RCC 7860 (cell line): ENCODE measurements at places on chromosomes 6 and 20.

GRCh38 chr6:42520786-42521607 is 42.8 kb upstream of the UBR2 start:
- peak; percentile 31 for DNase-seq

- DNase-seq: peak; percentile 40
These were observed 17.6 kb upstream of the SNAI1 start for GRCh38 chr20:49964964-49965780.

DNA sequence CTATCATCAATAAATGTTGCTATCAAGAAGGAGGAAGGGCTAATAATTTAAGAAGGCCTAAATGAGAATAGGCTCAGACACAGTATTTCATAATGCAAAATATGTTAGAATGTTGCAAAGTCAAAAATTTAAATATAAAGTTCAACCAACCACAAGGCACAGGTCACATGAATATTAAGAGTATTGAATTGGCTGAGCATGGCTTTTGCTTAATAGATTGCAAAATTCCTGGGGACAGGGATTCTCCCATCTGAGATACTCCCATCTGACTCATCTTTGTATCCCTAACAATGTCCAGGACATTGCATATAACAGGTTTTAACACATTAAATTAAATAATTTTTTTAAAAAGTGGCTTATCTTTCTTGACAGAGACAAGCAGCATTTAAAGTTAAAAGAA is 32.9 kb upstream of the UTRN start:
- no peak for DNase-seq

- no peak for DNase-seq
These were observed 30.3 kb upstream of the MOCS1 start for GRCh38 chr6:39964530-39964929.

GRCh38 chr6:34204693-34205092 is 32.0 kb upstream of the HMGA1 start:
- no peak for DNase-seq

DNA sequence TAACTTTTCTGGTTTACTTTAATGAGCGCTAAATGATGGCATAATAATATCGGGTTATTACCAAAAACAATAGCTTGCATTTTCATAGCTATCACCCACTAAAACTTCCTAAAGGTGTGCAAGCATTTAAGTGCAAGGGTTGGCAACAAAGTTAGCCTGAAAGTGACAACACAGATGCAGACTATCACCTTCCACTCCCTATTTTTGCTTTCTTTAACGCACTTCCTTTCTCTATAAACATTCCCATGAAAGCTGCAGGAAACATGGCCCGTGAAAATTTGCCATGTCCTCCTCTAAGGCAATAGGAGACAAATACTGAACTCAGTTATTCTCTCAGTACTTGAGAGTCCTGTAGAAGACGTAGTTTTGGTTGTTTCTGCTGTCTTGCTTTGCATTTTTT is 2.7 kb downstream of the MYCT1 start:
- no peak for DNase-seq

GRCh38 chr6:15741405-15741804 is 78.6 kb upstream of the DTNBP1 start:
- DNase-seq: no peak

DNA sequence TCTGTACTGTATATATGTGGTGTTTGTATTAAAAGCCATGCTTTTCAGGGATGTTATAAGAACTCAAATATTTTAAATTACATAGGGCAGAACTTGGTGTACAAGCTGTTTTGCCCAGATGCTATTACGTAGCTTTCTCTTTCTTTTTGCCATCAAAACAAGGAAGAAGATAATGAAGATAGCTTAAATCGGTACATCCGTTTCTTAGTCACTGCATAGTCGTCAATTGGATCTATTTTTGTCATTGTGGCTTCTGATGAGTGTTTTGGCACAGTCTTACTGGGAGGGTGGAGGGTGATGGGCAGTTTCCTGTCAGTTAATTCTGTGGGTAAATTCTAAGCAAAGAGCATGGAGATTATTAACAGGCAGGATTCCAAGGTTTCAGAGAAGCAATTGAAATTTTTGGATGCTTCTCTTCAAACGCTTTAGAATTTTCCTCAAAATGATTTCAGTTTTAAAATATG is 649.1 kb upstream of the GJE1 start:
- peak; percentile 89 for DNase-seq

DNA sequence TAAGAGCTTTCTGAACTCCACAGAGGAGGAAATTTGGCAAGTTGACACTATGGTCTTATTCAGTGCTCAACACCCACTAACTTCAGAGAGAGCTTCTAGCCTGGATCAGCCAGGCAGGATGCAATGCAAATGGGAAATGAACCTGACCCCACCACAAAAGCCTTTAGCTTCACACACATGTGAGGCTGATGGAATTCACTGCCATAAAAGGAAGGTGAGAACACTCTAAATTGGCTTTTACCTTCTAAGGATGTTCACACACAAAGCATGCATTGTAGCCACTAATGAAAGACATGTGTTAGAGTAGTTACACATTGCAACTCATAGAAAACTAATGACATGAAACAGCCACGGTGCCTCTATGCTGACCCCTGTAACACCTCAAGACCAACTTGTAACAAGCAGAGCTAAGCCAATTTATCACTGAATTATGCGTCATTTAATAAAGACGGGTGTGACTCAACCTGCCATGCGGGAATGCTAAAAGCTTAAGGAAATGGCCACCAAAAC is 262.1 kb downstream of the HACE1 start:
- no peak for DNase-seq

DNA sequence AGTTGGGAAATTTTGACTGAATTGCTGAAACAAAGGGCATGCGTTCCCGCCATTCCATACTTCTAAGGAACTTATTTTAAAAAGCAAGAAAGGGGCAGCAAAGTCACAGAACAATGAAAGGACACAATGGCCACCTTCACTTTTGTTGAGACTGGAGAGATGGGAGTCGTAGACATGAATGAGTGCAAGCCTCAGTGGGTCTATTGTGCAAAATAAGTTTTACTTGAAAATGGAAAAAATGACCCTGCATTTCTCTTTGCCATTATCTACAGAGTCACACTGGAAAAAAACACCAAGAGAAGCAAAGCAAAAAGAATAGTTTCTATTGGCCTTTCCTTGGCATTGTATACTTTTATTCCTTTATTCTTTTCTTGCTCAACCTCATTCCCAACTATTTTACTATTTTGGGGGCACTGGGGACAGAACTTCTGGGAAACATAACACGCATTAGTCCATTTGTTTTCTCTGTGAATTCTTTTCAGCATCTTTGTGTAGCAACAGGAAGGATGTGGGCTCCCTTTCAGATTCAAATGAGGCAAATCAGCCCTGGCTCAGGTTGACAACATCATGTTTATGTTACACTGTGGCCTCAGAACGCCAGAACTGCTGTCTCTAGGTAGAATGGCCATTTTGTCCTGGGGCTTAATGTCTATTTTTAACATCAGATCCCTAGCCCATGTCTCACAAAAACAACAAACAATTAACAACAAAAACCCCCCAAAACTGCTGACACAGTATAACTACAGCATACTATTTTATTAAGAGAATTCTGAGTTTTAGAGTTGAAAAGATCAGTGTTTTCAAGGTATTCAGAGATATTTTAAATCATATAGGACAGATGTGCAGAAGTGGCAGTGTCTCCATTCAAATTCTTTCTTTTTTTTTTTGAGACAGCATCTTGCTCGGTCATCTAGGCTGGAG is 122.2 kb downstream of the FYN start:
- no peak for DNase-seq

DNA sequence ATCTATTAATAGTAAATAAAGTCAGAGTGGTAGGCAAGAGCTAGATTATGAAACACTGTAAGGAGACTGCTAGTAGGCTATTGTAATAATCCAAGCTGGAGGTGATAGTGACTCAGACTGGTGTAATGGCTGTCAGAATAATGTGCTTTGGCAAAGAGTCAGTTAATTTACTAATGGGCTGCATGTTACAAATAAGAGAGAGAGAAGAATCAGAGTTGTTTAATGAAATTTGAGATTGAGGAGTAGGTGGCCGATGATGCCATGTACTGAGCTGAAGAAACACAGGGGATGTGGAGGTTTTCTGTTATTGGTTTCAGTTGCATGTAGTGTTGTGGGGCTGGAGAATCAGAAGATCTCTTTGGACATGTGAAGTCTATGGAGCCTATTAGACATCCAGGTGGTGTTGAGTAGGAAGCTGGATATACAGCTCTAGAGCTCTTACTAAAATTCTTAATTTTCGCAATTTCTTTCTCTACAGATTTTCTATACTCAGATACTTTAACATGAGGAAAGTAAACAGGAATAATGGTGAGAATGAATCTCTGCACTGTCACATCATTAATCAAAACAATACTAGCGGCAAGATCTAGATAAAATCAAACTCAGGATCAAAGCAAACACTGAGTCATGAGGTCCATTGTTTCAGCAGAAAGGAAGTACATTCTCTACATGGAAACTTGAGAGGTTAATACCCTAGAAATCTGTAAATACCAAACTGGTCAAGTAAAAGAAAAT is 167.7 kb downstream of the SIM1 start:
- DNase-seq: peak; percentile 82

- peak; percentile 69 for DNase-seq
These were observed 42.3 kb upstream of the NAA20 start for GRCh38 chr20:19974630-19975435.

- DNase-seq: no peak
These were observed 393.3 kb downstream of the KIF16B start for GRCh38 chr20:16179919-16180318.

GRCh38 chr6:89842228-89842627 is 12.5 kb downstream of the CASP8AP2 start:
- no peak for DNase-seq

- DNase-seq: no peak
These were observed 912 bp downstream of the EYA4 start for GRCh38 chr6:133241901-133242636.

DNA sequence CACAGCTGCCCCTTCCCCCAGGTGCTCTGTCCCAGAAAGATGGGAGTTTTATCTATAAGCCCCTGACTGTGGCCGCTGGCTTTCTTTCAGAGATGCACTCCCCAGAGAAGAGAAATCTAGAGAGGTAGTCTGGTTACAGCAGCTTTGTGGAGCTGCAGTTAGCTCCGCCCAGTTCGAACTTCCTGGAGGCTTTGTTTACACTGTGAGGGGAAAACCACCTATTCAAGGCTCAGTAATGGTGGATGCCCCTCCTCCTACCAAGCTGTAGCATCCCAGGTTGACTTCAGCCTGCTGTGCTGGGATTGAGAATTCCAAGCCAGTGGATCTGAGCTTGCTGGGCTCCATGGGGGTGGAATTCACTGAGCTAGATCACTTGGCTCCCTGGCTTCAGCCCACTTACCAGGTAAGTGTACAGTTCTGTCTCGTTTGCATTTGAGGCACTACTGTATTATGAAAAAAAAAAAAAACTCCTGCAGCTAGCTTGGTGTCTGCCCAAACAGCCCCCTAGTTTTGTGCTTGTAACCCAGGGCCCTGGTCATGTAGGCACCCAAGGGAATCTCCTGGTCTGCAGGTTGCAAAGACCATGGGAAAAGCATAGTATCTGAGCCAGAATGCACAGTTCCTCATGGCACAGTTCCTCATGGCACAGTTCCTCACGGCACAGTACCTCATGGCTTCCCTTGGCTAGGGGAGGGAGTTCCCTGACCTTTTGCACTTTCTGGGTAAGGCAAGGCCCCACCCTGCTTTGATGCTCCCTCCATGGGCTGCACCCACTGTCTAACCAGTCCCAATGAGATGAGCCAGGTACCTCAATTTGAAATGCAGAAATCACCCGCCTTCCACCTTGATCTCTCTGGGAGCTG is 275.0 kb downstream of the CENPW start:
- DNase-seq: no peak

GRCh38 chr6:78781001-78781400 is 86.3 kb upstream of the IRAK1BP1 start:
- DNase-seq: no peak

DNA sequence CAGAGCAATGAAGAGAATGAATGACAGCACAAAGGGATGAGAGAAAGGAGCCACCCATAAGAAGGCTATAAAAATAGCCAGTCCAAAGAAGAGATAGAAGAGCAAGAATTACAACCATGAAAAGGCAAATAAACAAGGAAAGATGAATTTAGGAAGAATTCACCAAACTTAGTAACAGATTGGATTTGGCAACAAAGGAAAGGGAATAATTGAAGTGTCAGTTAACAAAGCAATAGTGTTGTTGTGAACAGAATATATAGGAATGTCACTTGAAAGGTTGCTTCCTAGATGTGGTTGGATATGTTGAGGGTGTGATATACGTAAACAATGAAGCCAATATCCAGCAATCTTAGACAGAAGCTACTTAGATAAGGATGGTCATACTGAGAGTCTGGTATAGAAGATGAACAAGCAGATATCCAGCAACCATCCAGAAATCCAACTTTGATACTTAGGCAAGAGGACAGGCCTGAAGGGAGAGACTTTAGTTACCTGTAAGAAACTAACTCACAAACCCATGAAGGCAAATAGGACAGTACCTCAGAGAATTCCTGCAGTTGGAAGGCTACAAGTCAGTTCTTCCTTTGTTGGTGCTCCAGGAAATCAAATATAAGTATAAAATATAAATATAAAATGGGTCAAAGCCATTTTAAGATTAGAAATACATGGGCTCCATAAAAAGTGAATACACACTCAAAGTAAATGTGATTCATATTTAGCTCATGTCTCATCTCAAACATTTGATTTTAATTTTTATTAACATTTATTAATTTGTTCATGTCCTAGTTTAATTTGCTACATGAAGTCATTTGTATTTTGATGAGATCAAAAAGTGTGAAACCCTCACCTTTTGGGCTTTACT is 106.5 kb downstream of the HFE start:
- DNase-seq: no peak

- no peak for DNase-seq
These were observed 187.8 kb downstream of the TAF4 start for GRCh38 chr20:61877776-61878477.

- DNase-seq: no peak
These were observed 23.3 kb downstream of the SENP6 start for GRCh38 chr6:75624988-75625387.

DNA sequence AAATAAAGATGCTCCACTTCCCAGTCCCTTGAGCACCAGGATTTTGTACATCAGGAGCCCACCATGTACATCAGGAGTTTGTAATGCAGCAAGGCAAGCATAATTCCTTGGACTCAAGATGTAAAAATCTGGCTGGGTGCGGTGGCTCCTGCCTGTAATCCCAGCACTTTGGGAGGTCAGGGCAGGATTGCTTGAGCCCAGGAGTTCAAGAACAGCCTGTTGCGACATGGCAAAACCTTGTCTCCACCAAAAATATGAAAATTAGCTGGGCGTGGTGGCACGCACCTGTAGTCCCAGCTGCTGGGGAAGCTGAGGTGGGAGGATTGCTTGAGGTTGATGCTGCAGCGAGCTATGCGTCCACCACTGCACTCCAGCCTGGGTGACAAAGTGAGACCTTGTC is 16.1 kb upstream of the MAP1LC3A start:
- DNase-seq: no peak

GRCh38 chr6:13421425-13422059 is 65.9 kb downstream of the GFOD1 start:
- no peak for DNase-seq

- no peak for DNase-seq
These were observed 43.1 kb downstream of the TM9SF4 start for GRCh38 chr20:32152421-32153155.
